ENCODE measurements at places on chromosomes 6 and 20. TPM values are rescaled to one million over a fixed set of nuclear protein-coding genes. Genes with fewer than 3 reads are reported as not detected.

GRCh38 chr6:74596588-74596987 is 609.3 kb downstream of the COL12A1 start:
- no peak for DNase-seq

GRCh38 chr6:134590449-134590848 is 272.5 kb upstream of the SGK1 start:
- no peak for DNase-seq

Gene CLPSL2
- total RNA-seq: not detected

Gene PCSK2
- not detected for total RNA-seq

Gene KCNK17
- total RNA-seq: not detected

Gene SPATA2
- 1.2 TPM for total RNA-seq

Gene TXLNB
- total RNA-seq: 0.68 TPM

Gene C6orf62
- 205 TPM for total RNA-seq

Gene DZANK1
- 0.70 TPM for total RNA-seq

DNA sequence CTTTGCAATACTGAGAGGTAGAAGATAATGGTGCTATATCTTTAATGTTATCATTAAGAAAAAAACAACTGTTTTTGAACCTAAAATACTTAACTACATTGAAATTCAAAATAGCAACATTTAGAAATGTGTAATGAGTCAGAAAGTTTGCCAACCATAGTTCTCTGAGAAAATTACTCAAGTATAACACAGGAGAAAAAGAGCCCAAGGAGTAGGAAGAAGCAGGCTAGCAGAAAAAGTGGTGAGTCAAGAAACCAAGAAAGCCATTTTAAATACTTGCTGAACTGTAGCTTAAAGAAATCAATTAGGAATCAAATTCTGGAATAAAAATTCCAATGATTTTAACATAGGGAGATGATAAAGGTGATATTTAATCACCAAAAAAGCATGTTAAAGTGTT is 181.0 kb upstream of the RSPO3 start:
- DNase-seq: no peak

Gene CPXM1
- 0.34 TPM for total RNA-seq

- no peak for DNase-seq
These were observed 2.4 kb downstream of the SIGLEC1 start for GRCh38 chr20:3710011-3710466.

GRCh38 chr6:26485112-26485780 is 14.9 kb upstream of the BTN1A1 start:
- DNase-seq: no peak

DNA sequence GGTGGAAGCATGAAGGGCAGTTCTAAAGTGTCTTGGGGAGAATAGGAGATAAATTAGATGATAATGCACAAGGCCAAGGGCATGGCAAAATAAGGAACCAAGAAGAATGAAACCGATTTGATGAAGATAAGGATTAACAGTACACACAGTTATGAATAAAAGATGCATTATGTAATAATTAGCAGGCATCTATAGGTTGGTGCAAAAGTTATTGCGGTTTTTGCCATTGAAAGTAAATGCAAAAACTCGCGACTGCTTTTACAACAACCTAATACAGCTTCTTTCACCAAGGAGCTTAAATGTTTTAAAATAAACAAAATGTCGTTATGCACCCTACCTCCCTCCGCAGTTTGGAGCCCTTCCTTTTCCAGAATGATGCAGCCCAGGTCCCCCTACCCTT is 29.0 kb downstream of the MAS1 start:
- no peak for DNase-seq

DNA sequence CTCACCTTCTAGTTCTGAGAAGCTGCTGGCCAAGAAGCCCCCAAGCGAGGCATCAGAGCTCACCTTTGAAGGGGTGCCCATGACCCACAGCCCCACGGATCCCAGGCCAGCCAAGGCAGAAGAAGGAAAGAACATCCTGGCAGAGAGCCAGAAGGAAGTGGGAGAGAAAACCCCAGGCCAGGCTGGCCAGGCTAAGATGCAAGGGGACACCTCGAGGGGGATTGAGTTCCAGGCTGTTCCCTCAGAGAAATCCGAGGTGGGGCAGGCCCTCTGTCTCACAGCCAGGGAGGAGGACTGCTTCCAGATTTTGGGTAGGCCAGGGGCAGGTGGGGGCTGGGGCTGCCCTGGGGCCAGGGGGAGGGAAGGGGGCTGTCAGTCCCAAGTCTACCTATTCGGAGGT is 2.3 kb downstream of the MYLK2 start:
- DNase-seq: no peak

DNA sequence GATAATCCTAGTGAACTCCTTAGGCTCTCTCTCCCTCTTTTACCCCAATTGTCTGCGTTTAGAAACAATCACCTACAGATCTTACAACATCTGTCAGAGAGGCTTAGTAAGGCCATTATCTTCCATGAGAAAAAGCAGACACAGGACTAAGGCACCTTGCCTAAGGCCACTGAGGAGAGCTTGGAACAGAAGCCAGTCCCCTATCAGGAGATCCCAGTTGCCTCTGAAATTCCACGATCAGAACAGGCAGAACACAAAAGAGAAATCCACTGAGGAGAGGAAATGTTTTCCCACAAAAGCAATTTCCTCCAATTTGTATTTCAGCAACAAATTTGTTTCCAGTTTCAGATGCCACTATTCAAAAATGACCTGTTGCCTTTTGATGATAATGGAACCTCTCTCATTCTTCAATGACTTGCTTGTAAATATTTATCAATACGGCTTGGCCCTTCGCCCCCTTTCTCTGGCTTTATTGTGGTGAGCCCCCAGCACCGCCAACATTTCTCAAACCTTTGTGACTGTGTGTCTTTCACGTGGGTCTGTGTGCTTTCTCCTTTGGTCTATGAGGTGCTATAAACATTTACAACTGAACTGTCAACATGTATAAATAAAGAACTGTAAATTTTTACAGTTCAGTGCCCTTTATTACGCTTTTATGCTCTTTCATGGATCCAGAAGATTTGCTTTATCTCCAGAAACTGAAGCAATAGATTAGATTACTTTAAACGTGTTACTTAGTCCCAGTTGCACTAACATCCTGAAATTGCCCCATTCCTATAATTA is 187.8 kb upstream of the PHACTR1 start:
- DNase-seq: peak; percentile 75

GRCh38 chr6:140463312-140463710 is 1088.9 kb upstream of the CITED2 start:
- DNase-seq: no peak

Gene RNF217
- 17.5 TPM for total RNA-seq

GRCh38 chr20:16434062-16434664 is 139.1 kb downstream of the KIF16B start:
- DNase-seq: peak; percentile 46

All from dermis blood vessel endothelial cell (primary cell).